Globus pallidus (tissue), 1 donor: ENCODE measurements at places on chromosomes 3 and 15.

DNA sequence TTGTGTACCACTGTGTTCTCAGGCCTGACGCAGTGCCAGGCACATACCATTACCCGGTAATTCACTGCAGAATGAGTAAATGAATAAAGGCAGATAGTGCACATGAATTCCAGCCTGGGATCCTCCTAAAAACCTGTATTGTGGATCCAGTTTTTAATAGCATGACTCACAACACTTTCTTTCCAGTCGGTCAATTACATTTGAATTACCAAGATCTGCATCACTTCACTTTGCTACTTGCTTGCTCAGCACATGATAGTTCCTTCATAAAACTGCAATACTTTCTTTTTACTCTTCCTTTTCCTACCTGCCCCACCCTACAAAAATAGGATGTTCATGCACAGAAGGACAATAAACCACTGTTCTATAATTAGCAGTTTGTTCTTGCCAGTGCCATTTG is 553.8 kb downstream of the MAGI1 start:
- no peak for DNase-seq

DNA sequence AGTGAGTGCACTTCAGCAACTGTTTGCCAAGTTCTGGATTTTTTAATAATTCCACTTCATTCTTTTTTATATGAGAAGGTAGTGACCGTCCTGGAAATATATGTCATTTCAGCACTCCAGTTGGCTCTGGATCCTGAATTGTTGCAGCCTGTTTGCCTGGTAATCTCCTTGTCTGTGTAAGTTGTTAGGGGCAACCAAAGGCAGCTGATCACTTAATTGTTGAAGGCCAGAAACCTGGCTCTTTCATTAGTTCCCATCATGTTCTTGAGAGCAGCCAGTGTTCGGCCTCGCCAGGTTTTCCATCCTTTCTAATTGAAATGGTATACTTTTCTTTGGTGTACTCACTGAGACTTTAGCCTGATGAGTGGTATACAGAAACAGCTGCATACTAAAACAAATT is 168.6 kb downstream of the SOX2 start:
- no peak for DNase-seq

GRCh38 chr3:189172668-189173419 is 1.1 kb downstream of the TPRG1 start:
- no peak for DNase-seq

- no peak for DNase-seq
These were observed 36.2 kb downstream of the MTHFS start for GRCh38 chr15:79860661-79861060.

- DNase-seq, result no peak
These were observed 69.9 kb downstream of the RGMA start for GRCh38 chr15:93019090-93019489.

DNA sequence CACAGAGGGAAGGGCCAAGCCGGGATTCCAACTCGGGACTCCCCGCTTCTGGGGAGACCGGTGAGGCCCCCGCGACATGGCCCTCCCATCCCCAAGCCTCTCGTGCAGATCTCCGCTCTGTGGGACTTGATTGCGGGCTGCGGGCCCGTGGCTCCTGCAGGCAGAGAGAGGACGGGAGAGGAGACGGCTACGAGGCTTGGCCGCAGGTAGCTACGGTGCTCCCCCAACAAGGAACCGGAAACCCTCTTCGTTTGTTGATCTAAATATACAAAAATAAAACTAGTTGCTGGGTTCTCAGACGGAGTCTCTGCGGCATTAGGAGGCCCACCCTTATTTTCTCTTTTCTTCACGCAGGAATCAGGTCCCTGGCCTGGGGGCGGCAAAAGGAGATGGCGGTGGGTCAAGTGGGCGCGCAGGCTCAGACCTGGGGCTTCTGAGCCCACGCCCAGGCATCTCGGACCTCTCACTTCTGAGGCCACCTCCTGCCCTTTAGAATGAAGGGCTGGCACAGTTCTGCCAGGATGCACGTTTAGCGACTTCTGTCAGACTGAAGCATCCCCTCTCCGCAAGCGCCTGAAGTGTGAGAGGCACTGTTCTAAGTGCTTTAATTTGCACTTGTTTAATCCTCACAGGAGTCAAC is 10.9 kb downstream of the GNB5 start:
- no peak for DNase-seq

- no peak for DNase-seq
These were observed 88.2 kb downstream of the FAM43A start for GRCh38 chr3:194773771-194774455.

- no peak for DNase-seq
These were observed 130.1 kb upstream of the SOX2 start for GRCh38 chr3:181581656-181582055.
